Neuronal stem cell (in vitro differentiated cells): ENCODE measurements at places on chromosomes 11 and 22.
A peak's percentile ranks its signal among the peaks of the same experiment; 100 is the strongest.

DNA sequence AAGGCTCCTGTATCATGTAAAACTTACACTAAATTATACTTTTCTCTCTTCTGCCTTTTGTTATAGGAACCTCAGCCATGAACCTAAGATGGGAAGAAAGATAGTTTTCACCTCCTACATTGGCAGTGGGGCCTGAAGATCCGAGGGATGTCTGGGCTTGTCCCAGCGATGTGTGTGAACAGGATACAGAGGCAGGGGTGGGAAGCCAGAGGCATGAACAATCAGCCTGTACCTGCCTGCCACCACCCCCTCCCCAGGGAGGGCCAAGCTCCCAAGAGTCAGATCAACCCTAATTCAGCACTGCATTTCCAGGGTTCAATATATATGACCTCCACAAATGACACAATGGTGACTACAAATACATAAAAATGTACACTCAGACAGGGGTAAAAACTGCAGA lies 9.4 kb downstream of the KIAA0930 start:
- no peak for DNase-seq

DNA sequence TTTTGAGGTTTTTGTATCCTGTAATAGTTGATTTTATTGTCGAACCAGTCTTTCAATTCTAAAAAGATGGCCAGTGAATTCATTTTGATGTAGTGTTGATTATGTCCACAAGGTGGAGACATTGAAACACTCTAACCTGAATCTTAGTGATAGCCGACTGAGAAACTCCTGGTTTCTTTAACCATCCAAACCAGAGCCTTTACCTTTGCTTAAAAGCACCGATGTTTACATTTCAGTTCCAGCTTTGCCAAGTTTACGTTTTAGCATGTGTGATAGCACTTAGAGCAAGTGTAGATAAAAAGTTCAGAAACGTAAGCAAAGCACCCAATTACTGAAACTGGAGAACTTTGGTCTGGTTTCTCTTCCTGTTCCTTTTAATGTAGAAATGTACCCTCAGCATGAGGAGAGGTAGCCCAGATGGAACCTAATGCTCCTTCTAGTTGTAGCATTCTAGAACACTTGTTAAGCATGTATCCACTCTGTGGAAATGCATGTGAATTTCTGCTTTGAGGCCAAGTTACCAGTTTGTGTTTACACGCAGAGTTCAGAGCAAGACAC lies 208.6 kb downstream of the DBX1 start:
- DNase-seq: peak; percentile 65

DNA sequence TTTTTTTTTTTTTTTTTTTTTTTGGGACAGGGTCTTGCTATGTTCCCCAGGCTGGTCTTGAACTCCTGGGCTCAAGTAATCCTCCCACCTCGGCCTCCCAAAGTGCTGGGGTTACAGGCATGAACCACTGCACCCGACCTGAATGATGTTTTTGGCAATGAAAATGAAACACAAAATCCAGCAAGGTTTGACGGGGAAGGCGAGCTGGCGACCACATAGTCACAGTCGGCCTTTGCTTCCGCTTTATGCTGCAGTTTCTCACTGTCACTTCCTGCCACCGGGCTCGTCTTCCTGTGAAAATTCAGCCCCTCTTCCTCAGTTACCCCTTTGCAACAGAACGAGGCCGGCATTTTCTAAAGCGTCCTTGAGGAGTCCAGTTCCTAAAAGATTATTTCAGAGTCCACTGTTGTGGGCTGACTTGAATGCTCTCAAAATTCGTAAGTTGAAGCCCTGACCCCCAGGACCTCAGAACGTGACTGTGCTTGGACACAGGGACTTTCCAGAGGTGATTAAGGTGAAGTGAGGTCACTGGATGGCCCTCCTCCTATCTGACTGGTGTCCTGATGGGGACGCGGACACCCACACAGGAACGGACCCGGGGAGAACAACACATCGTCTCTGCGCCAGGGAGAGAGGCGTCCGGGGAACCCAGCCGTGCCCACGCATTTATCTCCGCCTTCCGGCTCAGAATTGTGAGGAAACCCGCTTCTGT lies 2.9 kb upstream of the BID start:
- no peak for DNase-seq

- no peak for DNase-seq
Observed at GRCh38 chr11:46410021-46410420, 18.4 kb upstream of the CHRM4 start.

GRCh38 chr22:40635940-40636379 lies 559 bp downstream of the MRTFA start:
- no peak for DNase-seq

DNA sequence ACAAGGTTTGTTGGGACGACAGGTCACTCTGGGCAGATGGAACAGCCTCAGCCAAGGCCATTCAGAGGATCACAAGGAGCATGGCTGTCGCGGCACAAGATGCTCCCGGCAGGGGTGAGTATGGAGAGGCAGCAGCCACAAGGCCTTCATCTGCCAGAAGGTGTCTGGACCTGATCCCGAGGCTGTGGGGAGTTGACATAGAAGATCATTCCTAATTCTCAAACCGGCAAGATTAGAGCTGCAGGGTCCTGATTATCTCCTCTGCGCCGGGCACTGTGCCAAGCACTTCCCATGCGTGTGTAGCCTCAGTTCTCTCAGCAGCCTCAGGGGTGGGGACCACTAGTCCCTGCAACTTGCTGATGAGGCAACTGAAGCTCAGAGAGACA lies 32.3 kb upstream of the RFPL3 start:
- no peak for DNase-seq

DNA sequence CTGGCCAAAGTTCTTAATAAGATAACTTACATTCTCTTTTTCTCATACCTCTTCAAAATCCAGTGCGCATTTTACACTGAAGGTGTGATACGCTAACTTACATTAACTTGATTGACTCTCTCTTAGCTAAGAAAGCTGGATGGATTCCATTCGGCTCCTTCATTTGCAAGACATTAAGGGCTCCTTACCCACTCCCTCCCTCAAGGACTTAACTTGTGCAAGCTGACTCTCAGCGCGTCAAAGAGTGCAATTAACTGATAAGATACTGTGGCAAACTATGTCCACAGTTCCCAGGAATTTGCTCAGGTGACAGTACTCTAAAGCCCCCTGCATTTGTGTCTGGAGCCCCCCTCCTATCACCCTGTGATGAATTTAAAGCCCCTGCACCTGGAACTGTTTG lies 6.4 kb upstream of the RFPL1 start:
- no peak for DNase-seq

- no peak for DNase-seq
Observed at GRCh38 chr11:104968856-104969776, 742 bp upstream of the CASP4 start.

GRCh38 chr11:11940551-11940950 lies 67.9 kb downstream of the DKK3 start:
- DNase-seq: no peak

GRCh38 chr11:93757924-93758865 lies 16.7 kb downstream of the C11orf54 start:
- no peak for DNase-seq

DNA sequence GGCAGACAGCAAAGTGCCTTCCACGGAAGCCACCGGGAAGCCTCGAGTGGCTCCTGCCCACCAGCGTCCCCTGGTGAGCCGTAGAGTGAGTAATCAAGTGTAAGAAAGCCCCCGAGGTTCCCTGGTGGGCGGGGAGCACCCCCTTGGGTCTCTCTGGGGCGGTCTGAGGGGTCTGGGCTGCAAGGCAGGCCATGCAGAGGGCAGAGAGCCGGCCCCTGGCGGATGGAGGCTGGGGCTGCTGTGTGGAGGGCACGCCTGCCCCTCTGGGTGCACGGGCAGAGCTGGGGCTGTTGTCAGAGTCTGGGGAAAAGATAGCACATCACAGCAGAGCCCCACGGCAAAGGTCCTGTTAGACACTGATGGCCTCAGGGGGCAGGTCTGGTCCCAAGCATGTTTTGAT lies 25.7 kb upstream of the MYRF start:
- no peak for DNase-seq
